ENCODE measurements at places on chromosomes 11 and 22. TPM values are rescaled to one million over a fixed set of nuclear protein-coding genes. Genes with fewer than 3 reads are reported as not detected.

The IFITM1 gene
- polyA plus RNA-seq, result 20.1 TPM

DNA sequence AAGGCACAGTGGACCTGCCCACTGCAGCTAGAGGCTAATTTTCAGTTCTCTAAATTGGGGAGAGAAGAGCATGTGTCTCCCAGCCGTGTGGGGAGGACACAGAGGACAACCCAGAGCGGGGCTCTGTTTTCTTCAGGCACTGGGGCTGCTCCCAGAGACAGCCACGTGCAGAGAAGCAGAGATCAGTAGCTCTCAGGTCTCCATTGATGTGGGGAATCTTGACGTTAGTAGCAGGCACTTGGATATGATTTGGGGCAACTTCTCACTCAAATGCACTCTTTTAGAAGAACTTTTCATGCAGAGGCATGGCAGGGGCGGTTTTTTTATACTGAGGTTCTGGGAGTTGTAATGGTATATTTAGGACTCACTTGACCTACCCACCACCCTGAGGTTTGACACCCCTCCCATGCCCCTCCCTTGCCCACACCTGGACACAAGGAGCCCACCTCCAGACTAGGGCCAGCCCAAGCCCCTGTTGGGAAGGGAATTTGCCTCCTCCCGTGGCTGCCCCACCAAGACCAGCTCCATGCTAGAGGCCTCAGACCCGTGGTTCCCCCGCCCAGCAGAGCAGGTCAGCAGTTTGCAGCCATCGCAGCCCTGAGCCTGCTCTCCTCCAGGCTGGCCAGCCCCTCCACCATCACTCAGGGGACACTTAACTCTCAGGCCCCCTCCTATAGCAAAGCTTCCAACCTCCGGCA, 94.2 kb upstream of the RTL6 start:
- no peak for DNase-seq

The CCDC134 gene
- polyA plus RNA-seq, result 7.9 TPM

- DNase-seq, result no peak
These were observed 48.5 kb downstream of the OR4D9 start for GRCh38 chr11:59559886-59560285.

GRCh38 chr22:21591695-21592094, 24.2 kb downstream of the UBE2L3 start:
- no peak for DNase-seq

- DNase-seq, result no peak
These were observed 21.3 kb upstream of the JAM3 start for GRCh38 chr11:134047586-134047999.

DNA sequence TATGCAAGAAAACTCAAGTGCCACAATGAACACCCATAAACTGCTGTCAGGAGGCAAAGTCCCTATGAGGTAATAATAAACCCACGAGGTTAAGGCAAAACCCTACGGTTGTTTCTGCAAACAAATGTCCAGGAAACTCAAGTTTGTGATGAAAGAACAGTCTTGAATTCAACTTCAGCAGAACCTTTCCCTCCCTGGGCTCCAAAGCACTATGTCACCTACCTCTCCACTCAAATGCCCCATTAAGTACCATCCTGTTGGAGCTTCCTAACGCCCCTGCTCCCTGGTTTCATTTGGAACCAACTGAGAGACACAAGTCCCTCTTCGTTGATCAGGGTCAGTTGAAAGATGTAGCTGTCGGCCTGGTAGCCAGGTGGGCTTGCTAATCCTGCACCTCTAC, 2.6 kb upstream of the C11orf91 start:
- DNase-seq, result no peak

GRCh38 chr11:11265320-11265719, 87.7 kb downstream of the CSNK2A3 start:
- DNase-seq, result no peak
